H4 (cell line): ENCODE measurements at places on chromosomes 13 and 19.

GRCh38 chr19:46762245-46762890 lies 16.1 kb upstream of the STRN4 start:
- no peak for DNase-seq

DNA sequence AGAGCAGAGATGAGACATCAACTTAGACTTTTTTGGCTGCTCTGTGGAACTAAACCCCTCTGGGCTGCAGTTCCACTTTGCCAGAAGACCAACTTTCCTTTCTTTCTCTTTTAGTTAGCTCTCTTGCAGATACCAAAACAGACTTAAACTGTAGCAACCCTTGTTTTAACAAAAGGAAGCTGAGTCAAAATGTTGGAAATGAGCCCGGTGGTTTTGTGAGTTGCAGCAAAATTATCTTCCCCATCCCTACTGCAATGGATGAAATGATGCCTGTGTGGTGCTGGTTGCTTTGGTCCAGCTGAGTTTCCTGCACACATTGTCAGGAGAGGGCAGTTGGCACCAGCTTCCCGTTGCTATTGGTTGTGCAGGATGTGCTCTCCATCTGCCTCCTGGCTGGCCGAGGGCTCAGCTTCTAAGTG lies 115.3 kb downstream of the LRCH1 start:
- DNase-seq, result peak; percentile 14

DNA sequence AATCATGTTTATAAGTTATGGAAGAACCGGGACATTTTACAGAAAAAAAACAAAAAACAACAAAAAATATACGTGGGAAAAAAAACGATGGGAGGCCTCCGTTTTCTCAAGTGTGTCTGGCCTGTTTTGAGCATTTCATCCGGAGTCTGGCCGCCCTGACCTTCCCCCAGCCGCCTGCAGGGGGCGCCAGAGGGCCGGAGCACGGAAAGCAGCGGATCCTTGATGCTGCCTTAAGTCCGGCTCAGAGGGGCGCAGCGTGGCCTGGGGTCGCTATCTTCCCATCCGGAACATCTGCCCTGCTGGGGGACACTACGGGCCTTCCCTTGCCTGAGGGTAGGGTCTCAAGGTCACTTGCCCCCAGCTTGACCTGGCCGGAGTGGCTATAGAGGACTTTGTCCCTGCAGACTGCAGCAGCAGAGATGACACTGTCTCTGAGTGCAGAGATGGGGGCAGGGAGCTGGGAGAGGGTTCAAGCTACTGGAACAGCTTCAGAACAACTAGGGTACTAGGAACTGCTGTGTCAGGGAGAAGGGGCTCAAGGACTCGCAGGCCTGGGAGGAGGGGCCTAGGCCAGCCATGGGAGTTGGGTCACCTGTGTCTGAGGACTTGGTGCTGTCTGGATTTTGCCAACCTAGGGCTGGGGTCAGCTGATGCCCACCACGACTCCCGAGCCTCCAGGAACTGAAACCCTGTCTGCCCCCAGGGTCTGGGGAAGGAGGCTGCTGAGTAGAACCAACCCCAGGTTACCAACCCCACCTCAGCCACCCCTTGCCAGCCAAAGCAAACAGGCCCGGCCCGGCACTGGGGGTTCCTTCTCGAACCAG lies 1.8 kb upstream of the APOE start:
- no peak for DNase-seq

- no peak for DNase-seq
Measured at GRCh38 chr13:74131227-74131626, 3.0 kb downstream of the KLF12 start.

- DNase-seq, result no peak
Measured at GRCh38 chr19:1035998-1036621, 3.8 kb upstream of the ABCA7 start.

- DNase-seq, result no peak
Measured at GRCh38 chr19:15194938-15195337, 5.9 kb downstream of the NOTCH3 start.
